Fibroblast of skin of left quadriceps (primary cell): ENCODE measurements at places on chromosomes 3 and 15.

DNA sequence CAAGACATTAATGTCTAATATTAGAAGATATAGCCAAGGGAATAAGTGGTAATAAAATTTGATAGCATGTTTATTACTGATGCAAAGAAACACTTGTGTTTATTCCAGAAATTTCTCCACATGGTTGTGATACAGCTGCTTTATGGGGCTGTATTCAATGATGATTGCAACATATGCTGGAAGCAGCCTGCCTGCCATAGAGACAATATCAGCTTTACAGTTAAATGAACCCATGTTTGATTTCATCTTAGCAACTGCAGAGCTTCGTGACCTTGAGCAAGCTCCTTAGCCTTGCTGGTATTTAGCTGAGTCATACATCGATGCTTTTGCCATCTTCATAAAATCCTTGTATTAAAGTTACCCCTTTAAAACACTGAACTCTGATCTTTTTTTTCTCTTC, 168.1 kb upstream of the STAC start:
- DNase-seq, result peak; percentile 72

- DNase-seq, result no peak
Measured at GRCh38 chr3:60269377-60269776, 981.9 kb downstream of the FHIT start.

GRCh38 chr3:169629895-169630294, 33.6 kb downstream of the MECOM start:
- DNase-seq, result no peak

DNA sequence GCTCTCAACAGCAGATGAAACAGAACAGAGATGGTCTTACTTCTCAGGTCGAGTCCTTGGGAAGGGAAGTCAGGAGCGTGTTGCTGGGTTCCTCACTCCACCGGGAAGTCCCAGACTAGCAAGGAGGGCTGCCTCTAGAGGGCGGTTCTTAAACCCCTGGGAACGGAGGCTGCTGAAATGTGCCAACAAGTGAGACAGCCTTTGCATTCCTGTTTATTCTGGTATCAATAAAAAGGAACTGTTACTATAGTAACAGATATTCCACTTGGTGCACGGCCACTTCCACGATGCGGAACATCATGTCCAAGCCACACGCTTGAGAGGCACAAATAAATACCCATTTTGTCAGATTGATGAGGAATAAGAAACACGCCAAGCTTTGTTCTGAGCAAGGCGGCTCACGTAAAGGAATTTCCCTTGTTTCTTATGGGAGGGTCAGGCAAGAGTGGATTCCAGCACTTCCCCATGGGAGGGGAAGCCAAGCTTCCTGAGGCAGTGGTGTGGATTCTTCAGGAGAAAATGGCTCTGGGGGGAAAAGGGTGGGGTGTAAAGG, at the start of gene FAM107A:
TSS of gene FAM107A (minus strand) at position 123 of the 553 bp plus-strand sequence. CDS start 7,531 bp downstream, outside the sequence.
- DNase-seq, result no peak

GRCh38 chr3:177378168-177378567, 180.9 kb upstream of the TBL1XR1 start:
- no peak for DNase-seq

- DNase-seq, result no peak
Measured at GRCh38 chr3:53346922-53347260, 452 bp downstream of the DCP1A start.

- no peak for DNase-seq
Measured at GRCh38 chr3:127274200-127274760, 13.6 kb downstream of the PRR20G start.

- DNase-seq, result no peak
Measured at GRCh38 chr15:24858737-24859601, 95.8 kb upstream of the SNRPN start.

GRCh38 chr3:191366675-191367074, 36.3 kb upstream of the UTS2B start:
- no peak for DNase-seq

GRCh38 chr3:71260782-71261181, 322.7 kb downstream of the FOXP1 start:
- no peak for DNase-seq

DNA sequence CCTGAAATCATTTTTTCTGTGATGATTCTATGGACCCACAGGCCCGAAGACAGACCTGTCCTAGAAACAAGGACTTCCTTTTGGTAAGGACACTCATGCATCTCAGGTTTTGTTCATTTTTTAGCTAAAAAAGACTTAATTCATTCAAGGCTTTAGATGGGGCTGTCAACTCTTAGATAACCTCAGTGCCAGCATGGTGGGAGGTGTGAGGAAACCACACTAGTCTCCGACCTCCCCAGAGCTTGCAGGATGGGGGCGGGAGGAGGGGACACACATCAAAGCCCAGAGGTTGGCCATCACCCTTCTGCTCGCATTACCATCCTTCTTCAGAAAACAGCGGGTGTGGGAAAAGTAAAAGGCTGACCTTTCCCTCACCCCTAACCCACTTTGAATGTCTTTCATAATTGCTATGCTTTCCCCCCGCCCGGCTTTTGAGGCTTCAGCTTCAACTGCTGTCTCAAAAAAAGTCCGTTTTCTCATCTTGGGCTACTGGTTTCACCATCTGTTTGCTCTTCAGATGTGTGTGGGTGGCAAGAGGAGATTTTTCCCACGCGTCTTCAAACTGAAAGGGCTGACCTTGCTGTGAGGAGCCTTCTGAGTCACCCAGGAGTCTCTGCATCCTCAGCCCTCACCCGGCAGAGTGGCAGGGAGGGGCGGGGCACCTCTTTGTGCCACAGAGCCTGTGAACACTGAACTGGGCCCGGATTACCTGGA, 27.6 kb upstream of the CXCR6 start:
- DNase-seq, result no peak

GRCh38 chr3:9800529-9800928, 7.6 kb downstream of the ARPC4 start:
- no peak for DNase-seq

GRCh38 chr15:25863111-25863967, at the start of gene ATP10A:
Gene ATP10A, minus strand, starts transcription at chr15:25863327. Its CDS starts 231 bp downstream, at chr15:25863096.
- DNase-seq, result no peak

GRCh38 chr15:99435877-99436541, 129.8 kb upstream of the MEF2A start:
- no peak for DNase-seq

GRCh38 chr3:12486916-12487315, 2.6 kb downstream of the TSEN2 start:
- DNase-seq, result no peak

GRCh38 chr3:152113992-152114651, 154.6 kb upstream of the MBNL1 start:
- DNase-seq, result no peak

GRCh38 chr3:133996996-133997395, 32.7 kb downstream of the SLCO2A1 start:
- DNase-seq, result no peak

DNA sequence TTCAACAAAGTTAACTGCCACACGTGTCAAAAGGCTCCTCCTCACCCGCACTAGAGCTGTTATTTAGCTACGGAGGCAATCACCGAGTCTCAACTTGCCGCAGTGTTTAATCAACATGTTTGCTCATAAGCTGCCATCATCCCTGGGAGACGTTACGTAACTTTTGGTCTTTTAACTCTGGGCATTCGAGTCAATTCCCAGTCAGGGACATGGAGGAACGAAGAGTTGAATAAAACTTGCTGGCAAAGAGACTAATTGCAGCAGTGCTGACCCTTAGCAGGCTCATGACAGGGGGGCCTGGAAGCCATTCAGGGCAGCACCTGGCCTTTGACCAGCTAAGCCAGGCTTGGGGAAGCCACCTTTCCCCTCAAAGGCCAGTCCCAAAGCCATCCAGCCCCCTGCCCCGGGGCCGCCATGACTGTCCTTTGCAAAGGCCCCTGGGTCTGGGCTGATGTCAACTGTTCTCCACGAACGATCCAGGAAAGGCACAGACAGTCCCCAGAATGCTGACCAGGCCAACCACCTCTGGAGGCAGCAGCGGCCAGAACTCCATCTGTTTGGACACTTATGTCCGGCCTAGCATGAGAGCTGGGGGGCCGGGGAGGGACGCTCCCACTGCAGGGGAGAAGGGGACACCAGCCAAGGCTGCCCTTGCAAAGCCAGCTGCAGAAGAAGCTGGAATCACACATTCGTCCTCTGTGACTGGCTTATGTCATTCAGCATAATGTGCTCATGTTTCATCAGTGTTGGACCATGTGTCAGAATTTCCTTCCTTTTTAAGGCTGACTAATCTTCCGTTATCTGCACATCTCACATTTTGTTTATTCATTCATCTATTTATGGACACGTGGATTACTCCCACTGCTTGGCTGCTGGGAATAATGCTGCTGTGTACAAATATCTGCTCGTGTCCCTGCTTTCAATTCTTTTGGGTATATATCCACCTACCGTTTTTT, 43.7 kb downstream of the PCSK6 start:
- DNase-seq, result peak; percentile 29

GRCh38 chr3:149448331-149448831, 26.1 kb upstream of the TM4SF4 start:
- DNase-seq, result peak; percentile 73

DNA sequence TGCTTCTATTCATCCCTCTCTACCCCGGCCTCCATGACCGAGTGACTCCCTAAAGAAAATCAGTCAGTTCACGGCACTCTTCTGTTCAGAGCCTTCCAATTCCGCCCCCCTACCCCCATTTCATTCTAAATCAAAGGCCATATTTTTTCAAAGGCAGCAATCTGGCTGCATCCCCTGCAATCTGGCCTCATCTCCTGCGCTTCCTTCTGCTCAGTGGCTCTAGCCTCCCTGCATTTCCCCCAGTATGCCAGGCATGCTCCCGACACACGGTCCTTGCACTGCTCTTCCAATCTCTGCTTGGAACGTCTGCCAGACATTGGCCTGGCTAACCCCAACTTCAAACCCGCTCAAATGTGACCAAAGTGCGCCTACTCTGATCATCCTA, 67.7 kb downstream of the EXOG start:
- DNase-seq, result no peak

- DNase-seq, result no peak
Measured at GRCh38 chr15:42143356-42143755, 13.1 kb downstream of the PLA2G4F start.

DNA sequence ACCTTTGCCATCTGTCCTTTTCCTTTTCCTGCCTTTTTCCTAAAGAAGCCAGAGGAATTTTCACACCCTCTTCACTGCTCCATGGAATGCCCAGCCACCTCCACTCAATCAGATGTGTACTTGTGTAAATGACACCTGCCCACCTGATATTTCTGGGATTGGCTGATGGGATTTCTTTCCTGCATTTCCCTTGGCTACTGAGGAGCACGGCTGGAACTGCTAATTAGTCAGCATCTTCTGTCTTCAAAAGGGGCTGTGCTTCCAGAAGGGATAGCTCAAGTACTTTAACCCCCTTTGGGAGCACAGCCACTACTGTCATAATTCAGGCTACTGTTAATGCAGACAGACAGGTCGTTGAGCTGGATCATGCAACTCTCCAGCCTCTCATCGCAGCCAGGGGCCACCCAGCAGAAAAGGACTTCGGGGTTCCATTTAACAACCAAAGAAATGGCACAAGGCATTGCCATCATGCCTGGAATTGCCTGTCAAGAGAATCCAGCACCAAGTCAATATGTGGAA, 38.6 kb downstream of the MGLL start:
- no peak for DNase-seq

- DNase-seq, result no peak
Measured at GRCh38 chr15:88472225-88472624, 4.7 kb downstream of the MRPS11 start.

- DNase-seq, result no peak
Measured at GRCh38 chr3:191378142-191378812, 48.0 kb upstream of the UTS2B start.

DNA sequence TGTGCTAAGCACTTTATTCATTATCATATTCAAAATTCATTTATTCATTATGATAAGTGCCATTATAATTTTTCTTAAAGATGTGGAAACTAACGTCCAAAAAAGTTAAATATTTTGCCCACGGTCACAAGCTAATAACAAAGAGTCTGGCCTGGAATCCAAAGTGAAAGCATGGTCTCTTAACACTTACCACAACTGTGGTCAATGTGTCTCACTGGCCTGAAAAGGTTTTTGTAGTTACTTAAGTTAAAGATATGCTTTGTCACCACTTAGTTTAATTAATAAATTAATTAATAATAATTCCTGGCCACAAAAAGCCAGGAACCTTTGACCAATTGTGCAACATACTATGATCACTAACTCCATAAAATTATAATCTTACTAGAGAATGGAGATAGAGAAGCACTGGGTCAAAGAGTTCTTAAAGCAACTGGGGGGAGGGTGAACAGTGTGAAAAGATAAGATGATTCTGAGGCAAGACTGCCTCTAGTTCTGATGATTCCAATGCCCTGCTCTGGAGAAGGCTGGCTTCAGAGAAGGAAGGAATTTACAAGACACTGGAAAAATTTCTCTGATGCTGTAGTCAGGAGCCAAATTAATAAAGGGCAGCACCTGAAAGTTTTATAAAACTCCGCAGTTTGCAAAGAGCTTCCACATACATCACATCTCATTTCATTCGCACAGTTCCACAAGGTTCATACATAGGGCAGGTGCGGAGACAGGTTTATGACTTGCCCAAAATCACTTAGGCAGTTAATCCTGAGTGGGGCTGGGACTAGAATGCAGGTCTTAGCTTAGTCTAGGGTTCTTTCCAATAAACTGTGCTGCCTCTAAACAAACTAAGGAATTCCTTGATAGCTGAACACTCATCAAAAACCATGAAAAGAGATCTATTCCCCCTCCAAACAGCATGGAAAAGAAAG, 32.5 kb downstream of the NPTN start:
- DNase-seq, result no peak

DNA sequence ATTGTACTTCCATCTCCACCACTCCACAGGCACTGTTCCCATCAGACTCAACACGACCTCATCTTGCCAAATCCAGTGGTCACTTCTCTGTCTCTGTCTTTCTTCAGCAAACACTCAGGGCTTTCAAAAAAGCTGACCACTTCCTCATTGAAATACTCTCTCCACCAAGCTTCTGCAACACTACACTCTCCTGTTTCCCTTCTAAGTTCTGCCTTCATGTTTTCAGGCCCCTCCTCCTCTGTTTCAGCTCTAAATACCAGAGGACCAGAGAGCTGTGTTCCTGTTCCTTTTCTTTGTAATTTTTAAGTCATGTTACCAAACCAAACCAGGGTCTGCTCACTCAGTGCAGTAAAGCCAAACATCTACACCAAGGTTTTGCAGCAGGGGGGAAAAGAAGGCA, 33.8 kb upstream of the ACP3 start:
- DNase-seq, result no peak

GRCh38 chr15:23081271-23081670, 41.9 kb upstream of the TUBGCP5 start:
- no peak for DNase-seq

- DNase-seq, result no peak
Measured at GRCh38 chr3:126355777-126356372, 1.3 kb downstream of the KLF15 start.

DNA sequence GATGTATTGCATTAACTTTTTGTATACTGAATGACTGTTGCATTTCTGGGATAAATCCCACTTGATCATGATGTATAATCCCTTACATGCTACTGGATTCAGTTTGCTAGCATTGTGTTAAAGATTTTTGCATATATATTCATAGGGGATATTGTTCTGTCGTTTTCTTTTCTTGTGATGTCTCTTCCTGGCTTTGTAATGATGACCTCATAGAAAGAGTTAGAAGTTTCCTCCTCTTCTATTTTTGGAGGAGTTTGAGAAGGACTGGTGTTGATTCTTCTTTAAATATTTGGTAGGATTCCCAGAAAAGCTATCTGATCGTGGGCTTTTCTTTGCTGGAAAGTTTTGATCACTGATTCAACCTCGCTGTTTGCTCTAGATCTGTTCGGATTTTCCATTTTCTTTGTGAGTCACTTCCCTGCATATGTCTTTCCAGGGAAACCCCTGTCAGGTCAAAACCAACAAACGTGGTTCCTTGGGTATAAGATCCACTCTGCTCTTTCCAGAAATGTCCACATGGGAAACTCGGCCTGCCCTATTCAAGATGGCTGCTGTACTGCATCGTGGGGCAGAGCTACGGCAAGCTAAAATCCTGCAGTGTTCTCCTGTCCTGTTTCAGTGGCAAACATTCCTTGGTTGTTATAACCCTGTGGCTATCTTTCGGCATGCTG, 120.4 kb downstream of the GABRG3 start:
- DNase-seq, result peak; percentile 25
